ENCODE measurements at places on chromosomes 16 and 17.

GRCh38 chr16:79008869-79009179 lies 591.7 kb downstream of the MAF start:
- DNase-seq, result no peak

DNA sequence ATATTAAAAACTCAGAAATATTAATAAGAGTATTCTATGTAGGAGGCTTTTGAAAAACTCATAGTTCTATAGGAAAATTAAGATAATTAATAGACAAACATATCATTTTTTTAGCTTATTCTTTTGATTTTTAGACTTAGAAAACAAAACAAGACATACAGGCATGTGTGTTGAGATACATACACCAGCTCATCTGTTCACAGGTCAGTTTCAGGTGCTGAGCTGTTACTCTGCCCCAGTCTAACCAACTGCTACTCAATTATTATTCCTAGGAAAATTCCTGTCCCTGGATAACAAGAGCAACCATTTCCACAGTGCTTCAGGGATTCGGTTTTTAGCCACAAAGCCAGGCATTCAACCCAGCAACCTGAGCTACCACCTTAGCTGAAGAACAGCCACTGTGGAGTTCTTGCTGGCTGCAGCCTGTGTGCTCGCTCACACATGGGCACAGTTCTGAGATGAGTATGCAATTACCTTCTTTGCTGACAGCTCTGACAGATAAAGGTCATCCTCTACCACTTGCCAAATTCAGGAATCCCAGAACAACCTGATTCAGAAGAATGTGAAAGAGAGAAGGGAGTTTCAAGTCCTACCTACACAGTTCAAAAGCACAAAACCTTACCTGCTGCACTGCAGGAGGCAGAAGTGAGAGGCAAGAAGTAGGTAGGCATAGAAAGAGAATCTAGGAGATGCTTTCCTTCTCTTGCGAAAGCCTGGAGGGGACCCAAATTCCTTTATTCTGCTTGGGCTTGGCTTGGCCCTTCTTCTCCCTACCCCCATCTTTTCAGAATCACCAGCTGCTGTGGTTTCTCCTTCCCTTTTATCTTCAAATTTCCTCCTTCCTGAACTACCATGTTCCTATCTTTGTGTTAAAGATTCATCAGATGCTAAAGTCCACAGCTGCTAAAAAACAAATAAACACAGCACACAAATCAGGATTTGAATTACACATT lies 62.7 kb downstream of the TEX2 start:
- no peak for DNase-seq

GRCh38 chr17:81711814-81712467 lies at the start of gene SLC25A10:
Gene SLC25A10 (plus strand): TSS chr17:81712284. CDS start chr17:81712427, 143 bp downstream.
- DNase-seq, result peak; percentile 84

- no peak for DNase-seq
Measured at GRCh38 chr16:24140730-24141129, 115.4 kb upstream of the CACNG3 start.

GRCh38 chr16:66894948-66895688 lies 14.8 kb downstream of the PDP2 start:
- DNase-seq, result no peak

GRCh38 chr16:31010585-31011325 lies at the start of gene STX1B:
Gene STX1B (minus strand): TSS chr16:31010638. CDS start chr16:31010396, 242 bp downstream.
- peak; percentile 35 for DNase-seq

DNA sequence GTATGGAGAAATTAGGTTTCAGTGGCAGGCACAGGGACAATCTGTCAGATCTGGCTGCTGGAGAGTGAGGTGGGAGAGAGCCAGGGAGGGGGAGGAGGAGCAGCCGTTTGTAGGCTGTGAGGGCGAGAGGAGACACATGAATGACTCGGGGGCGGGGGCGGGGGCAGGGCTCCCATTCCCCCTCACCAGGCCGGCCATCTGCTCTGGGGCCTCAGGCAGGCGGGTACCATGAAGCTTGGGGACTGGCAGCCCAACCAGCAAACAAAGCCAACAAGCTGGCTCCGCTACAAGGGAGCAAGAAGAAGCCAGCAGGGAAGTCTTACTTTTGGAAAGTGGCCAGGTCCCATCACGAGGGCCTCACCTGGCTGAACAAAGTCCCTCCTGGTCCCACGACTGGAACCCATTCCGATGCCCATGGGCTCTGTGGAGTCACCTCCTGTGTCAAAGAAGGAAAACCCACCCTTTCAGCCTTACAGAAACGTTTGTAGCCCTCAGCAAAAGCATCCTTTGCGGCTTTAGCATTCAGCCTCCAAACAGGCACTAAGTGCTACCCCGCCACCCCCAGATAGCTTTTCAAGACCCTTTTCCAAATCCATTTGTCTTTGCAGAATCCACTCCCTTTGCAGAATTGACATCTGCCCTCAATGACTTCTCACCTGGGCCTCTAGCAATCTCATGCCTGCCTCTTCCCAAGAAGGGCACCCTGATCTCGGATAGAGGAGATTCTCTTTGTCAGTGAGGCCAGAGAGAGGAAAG lies 9.2 kb upstream of the SSTR2 start:
- no peak for DNase-seq

DNA sequence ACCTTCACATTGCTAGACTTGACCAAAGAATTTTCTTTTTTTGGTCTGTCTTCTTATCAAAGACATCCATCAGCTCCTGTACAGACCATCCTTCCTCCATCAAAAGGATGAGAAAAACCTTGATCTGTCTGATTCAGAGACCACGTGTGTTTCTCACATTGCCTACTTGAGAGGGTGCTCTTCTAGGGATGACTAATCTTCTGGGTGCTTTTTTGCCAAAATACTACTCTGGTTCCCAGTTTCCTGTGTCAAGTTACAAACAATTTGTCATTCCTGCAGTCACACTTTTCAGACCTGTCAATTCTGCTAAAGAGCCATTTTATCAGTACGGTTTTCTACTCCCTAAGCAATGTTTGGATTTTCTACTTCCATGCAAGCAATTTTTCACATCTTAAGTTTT lies 492.2 kb downstream of the CDH11 start:
- DNase-seq, result no peak

- DNase-seq, result peak; percentile 61
Measured at GRCh38 chr16:67013823-67014633, 14.9 kb upstream of the CBFB start.

GRCh38 chr17:44917456-44917855 lies 2.2 kb upstream of the GFAP start:
- no peak for DNase-seq

DNA sequence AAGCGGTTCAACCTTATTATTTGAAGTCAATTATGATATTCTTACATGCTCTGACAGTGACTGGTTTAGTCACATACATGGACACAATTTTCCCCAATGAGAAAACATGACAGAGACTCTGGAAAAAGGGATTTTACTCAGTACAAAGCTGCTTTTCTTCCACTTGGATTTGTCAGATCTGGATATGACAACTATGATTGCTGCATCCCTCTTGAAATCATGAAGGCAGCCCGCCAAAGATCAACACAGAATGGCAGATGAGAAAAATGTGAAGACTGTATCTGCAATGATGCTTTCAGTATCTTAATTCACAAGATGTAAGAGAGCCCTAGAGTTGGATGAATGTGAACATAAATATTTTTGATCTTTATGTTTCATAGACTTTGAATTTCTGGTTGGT lies 439.6 kb downstream of the CDH8 start:
- no peak for DNase-seq

DNA sequence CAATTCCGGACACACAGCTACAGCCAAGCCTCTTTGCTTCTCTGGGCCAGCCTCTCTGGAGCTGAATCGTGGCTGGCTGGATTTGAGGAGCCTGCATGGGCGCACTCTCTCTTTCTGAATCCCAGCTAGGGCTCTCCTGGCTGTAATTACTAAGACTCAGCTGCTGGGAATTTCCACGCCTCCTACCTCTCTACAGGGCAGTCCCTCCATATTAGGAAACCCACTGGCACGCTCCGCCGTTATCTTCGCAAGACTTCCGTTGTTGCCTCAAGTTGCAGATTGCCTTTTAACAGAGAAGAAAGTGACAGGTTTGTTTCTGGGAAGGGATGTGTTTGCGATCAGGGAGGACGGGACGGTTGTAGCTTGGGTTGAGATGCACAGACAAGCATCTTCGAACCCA lies 188.4 kb upstream of the NLRP1 start:
- DNase-seq, result no peak
